H54 (cell line): ENCODE measurements at places on chromosomes 7 and 10.

- peak; percentile 62 for DNase-seq
These were observed 20.9 kb downstream of the MORN4 start for GRCh38 chr10:97612386-97612785.

DNA sequence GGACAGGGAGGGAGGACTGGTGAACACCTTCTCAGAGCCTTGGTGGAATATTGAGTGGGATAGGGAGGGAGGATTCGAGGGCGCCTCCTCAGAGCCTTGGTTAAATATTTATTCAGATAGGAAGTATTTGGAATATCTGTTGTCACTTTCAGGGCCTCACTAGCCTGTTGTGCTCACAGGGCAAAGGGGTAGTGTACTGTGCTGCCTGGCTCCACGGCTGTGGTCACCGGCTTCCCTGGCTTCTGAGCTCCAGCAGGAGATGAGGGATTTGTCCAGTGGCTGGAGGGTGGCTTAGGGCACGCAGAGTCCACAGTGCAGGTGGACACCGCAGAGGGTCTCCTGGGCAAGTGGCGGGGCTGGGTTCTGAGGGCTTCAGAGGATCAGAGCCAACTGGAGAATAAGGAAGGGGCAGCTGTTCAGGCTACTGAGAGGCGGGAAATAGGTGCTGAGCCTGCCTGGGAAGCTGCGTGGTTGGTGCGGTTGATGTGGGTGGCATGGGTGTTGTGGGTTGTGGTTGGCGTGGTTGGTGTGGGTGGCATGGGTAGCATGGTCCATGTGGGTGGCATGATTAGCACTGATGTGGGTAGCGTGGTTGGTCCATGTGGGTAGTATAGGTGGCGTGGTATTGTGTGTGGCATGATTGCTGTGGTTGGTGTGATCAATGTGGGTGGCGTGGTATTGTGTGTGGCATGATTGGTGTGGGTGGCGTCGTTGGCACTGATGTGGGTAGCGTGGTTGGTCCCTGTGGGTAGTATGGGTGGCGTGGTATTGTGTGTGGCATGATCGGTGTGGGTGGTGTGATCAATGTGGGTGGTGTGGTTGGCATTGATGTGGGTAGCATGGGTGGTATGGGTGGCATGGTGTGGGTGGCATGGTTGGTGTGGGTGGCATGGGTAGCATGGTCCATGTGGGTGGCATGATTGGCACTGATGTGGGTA is 16.7 kb downstream of the INPP5A start:
- DNase-seq, result no peak

- DNase-seq, result no peak
These were observed 77.4 kb downstream of the EPC1 start for GRCh38 chr10:32269343-32270100.

DNA sequence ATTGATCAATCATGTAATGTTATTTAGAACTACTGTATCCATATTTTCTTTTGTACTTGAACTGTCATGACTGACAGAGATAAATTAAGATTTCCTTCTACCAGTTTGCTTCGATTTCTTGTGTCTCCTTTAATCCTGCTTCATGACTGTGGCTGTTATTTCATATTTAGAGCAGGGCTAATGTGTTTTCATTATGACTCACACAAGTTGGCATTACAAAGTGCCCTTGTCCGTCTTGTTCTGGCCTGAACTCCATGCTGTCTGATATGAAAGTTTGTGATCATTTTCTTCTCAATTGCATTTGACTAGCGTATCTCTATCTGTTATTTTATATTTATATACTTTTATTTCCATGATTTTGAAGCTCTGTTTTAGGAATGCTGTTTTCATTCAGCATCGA is 344.1 kb upstream of the PRKCQ start:
- peak; percentile 24 for DNase-seq

DNA sequence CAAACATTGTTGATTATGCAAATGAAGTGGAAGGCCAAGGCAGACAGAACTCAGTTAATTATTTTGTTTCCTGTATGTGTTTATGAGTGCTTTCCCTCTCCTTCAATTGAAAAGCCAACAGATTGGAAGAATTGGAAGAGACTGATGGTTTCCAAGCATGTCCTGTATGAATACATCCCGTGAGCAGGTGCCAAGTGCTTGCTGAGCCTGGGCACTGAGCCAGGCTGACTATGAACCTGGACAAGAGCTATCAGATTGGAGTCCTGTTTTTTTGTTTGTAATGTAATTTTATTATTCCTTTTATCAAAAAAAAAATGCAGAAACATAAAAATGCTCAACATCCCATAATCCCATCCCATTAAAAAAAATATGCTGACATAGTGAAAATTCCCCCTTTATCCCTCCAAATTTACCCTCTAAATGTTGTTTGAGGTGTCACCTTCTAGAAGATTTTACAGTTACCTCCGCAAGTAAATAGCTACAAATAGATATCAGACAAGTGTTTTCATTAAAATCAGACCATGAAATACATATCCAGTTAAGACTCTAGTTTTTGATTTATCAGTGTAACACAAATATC is 449.5 kb downstream of the GRID1 start:
- DNase-seq, result no peak

DNA sequence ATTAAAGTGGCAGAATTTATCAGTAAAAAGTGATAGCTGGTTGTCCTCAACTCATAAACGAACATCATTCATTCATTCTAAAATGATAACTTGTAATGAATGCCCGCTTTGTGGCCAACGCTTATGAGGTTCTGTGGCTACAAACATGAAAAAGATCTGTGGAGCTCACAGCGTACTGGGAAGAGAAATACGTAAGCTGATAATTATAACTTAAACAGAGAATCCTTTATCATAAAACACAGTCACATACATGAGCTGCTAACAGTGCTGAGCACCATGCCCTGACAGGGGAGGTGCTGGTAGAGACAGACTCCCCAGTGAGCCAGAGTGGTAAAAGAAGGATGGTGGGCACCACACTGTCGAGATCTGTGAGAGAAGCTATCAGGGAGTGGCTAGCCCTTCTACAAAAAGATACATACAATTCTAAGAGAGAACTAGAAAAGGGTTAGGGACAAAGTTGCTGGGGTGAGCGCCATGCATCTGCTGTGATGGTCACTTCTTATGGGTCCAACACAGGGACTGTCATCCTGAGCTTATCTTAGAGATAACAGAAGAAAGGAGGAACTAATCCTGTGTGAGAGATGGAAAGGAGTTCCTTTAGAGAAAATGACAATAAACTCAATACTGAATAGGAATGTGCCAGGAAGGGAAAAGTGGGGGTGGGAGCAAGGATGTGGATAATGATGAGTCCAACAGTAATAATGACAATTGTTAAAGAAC is 106.7 kb downstream of the USP6NL start:
- no peak for DNase-seq

- DNase-seq, result no peak
These were observed 201.2 kb downstream of the LHFPL3 start for GRCh38 chr7:104529567-104529966.

- peak; percentile 34 for DNase-seq
These were observed 985 bp upstream of the ETV1 start for GRCh38 chr7:13990319-13990983.

DNA sequence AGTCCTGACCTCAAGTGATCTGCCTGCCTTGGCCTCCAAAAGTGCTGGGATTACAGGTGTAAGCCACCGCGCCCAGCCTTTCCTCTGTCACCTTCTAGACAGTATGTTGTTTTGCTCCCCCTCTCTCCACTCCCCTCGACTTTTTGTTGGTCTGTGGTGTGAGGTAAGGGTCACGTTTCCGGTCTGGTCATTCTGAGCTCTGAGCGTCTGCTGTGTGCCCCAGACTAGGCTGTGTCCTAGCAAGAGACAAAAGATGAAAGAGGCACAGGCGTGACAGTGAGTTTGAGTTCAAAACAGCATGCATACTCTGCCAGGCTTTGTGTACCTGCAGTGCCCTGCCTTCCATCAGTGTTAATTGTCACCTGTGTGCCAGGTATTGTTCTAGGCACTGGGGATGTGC is 87.4 kb upstream of the PPIF start:
- no peak for DNase-seq

DNA sequence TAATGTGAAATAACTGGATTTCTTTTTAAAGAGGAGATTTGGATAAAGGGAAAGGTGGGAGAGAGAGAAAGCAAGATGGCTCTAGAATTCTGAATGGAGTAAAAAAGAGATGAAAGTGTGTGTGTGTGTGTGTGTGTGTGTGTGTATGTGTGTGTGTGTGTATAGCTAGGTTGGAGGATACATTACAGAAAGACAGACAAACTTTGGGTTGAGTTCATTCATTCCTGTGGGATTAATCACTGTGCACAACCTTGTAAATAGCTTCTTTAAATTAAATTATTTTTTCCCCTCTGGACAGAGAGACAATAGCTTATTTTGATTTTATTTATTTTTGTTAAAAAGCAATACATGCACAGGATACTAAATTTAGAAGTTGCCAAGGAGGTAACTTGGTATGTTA is 7.5 kb downstream of the ASB4 start:
- no peak for DNase-seq

GRCh38 chr10:70551466-70551865 is 51.1 kb downstream of the PRF1 start:
- DNase-seq, result no peak

GRCh38 chr7:140605337-140605736 is 35.3 kb downstream of the DENND2A start:
- no peak for DNase-seq

DNA sequence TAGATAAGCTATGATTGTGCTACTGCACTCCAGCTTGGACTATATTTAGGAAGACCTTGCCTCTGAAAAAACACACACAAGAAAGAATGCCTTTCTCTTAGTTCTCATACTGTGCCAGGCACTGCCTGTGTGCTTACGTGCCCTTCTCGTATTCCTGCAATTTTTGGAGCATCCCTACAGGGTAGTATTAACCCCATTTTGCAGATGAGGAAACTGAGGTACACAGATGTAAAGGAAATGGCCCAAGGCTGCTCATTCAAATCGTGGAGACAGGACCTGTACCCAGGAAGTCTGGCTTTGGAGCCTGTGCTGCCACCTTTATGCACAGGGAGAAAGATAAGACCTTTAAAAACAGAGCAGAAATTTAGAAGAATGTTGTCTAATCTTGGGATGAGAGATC is 16.7 kb downstream of the AGAP3 start:
- DNase-seq, result no peak

DNA sequence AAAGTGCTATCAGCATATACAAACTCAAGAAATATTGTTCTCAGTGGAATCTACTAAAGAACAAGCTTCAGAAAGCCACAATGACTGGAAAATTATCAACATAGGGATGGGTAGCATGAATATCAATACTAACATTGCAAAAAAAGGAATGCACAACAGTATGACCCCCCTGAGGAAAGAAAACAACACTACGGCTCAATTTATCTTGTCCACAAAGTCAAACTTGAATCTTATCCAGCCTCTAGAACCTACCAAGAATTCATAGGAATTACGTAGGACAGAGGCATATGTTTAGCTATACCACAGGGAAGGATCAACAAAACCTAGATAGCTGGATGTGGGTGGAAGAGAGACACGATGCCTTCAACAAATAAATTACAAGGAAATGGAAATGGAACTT is 54.6 kb downstream of the AGMO start:
- no peak for DNase-seq

DNA sequence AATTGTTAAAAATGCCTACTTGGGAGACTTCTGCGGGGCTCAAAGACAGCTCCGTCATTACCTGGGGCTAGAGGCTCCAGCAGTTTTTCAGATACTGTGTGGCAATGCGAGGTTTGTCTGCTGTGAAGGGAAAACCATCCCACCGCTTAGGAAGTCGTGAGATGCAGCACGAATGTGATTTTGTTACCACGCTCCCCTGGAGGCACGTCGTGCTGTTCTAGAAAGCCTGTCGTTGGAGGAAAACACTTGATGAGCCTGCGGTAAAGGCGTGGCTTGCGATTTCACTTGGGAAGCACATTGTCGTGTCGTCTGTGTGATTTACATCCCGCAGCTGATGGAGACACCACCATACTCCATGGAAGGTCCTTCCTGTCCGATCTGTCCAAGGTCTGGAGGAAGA is 39.3 kb downstream of the CAMK1D start:
- no peak for DNase-seq

DNA sequence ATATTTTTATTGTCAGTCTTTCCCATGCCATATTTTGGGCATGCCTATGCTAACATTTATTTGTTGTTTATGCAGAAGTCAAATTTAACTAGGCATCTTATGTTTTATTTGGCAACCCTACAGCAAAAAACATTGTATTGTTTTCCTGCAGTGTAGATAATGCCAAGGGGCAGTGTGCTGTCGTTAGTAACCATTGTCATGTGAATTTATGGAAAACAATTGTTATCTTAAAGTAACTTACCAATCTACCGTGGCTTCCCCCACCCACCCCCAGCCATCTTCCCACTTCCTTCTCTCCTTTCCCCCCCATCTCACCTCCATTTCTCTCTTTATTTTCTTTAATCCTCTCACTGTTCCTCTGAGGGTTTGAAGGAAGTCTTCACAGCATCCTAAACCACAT is 370.5 kb downstream of the ACTR3B start:
- DNase-seq, result no peak

DNA sequence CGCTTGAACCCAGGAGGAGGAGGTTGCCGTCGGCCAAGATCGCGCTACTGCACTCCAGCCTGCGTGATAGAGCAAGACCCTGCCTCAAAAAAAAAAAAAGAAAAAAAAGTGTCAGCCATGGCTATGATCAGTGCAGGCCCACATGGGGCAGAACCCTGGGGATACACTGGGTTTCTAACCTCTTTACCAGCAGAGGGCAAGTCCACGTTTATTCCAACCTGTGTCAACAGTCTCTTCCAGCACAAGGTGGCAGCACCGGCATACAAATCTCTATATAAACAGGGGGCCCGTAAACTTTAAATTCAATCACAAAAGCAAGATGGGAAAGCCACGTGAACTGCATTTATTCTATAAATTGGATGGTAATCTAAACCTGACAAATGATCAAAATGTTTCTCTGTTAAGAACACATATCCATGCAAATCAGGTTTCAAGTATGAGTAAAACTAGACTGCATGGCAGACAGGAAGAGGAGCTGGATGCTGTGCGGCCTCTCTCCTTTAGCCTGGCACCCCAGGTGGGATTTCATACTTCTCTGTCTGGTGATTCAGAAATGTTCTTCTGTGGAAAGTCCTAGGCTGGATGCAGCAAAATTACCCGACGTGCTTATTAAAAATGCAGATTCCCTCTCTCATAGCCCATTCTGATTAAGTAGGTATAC is 60.0 kb upstream of the STEAP1B start:
- peak; percentile 73 for DNase-seq

GRCh38 chr7:50304129-50304910 is at the start of gene IKZF1:
TSS of gene IKZF1 (plus strand) at chr7:50304716. CDS start at chr7:50319062, 14,346 bp downstream.
- no peak for DNase-seq

GRCh38 chr7:125201002-125201401 is 271.4 kb upstream of the POT1 start:
- DNase-seq, result no peak

DNA sequence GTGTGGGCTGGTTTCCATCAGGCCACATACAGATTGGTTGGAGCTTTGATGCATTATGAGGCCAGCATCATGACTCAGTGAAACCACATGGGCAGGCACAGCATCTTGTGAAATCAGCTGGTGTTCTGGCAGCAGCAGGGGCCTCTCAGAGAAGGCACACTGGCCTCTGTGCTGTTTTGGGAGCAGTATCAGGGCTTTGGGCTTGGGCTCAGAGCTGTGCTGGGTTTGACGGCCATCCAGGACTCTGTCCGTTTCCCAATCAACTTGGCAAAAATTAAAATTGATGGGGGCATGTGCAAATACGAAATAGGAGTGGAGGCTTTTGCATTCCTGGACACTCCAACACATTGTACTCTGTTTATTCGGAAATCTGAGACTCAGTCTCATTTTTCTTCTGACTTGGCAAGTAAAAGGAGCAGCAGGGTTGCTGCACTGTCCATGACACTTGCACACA is 190.9 kb downstream of the BMPER start:
- peak; percentile 52 for DNase-seq

- DNase-seq, result no peak
These were observed 68.0 kb downstream of the GBF1 start for GRCh38 chr10:102313221-102313896.

- DNase-seq, result no peak
These were observed 334.8 kb downstream of the PARD3 start for GRCh38 chr10:34480345-34480744.
